NCI-H1436 treated with DMSO at 0.1 percent for 48 hours (cell line): ENCODE measurements at places on chromosomes 3 and 15.

DNA sequence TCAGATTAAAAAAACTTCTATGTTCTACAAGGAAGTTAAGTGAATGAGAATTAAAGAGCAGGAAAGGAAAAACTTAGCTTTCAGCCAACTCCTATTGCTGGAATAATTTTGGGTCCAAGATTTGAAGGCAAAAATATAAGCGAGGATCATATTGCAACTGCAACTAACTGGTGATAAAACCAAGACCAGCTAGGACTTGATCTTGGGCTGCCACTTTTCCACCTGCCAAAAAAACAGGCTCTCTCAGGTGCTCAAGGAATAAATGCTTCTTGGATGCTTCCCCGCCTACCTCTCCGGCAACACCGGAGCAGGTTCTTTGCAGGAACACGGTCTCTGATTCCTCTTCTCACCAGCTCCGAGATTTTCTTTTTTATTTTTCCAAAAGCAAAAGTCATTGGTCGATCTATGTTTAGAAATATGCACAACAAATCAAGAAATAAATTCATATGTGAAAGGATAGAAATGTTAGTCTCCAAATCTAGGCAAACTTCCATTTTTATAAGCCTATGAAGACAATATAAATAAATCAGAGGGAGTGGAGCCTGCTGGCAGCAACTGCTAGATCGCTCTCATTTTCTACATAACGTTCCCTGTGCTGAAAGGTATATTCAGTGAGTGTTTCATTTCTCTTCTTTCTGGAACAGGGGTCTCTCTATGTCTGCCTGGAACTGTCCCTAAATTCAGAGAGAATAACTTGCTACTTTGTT lies 241.9 kb downstream of the NTRK3 start:
- no peak for DNase-seq

- no peak for DNase-seq
These were observed 62.7 kb downstream of the SLMAP start for GRCh38 chr3:57818772-57819171.

GRCh38 chr3:40523781-40524180 lies 979 bp upstream of the ZNF621 start:
- no peak for DNase-seq

GRCh38 chr15:78838489-78838888 lies 27.2 kb upstream of the ADAMTS7 start:
- no peak for DNase-seq

DNA sequence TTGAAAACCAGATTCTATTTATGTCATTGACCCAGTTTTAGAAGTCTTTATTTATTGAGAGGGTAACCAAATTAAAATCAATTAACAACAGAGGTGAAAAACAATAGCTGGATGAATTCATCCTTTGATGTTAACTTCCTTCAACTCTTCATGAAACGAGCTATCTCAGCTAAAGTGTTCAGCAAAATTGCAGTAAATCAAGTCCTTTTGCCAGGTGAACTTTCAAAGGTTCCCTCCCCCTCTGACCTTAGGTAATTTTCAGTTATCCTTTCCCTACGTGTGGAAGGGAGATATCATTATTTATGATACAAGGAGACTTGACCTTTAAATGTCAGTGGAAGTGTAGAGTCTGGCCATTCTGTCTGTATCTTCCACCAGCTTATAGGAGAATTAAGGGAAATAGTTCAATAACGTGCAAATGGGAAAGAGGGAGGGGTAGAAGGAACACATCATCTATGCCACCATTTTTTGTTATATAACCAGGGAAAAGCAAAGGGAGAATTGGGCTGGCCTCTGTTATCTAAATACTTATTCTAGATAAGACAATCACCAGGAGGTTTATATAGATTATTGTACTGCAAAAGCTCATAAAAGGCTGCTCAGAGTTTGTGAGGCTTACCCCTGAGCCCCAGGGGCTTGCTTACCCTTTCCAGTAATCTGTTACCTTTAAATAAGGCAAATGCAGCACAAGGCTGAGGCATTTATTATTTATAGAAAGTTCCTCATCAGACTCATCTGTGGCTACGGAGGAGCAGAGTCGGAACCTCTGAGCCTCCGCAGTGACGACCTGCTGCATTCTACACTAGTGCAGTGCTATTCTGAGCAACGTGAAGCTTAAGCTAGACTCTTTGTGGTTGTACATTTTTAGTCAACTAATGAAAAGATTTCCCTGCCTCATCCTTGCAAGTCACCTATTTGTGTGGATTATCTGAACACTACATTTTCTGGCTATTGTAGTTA lies 97.7 kb upstream of the ZBED2 start:
- no peak for DNase-seq

- no peak for DNase-seq
These were observed 162.4 kb upstream of the TGFBR2 start for GRCh38 chr3:30443756-30444673.

DNA sequence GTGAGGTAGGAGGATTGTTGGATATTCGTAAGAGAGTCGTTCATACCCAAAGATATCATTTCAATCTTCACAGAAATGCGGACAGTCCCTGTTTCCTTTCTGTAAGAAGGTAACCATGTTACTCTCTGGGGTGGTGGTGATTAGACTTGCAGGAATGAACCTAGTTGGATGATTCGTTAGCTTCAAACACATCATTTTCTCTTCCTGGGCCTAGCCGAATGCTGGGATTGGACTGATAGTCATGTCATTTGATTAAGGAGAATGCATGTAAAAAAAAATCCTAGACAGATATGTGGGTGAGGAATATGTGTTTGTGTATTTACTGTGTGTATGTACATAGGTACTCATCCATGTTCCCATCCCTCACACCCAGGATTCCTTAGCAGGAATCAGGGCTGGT lies 12.4 kb downstream of the SLCO3A1 start:
- no peak for DNase-seq

DNA sequence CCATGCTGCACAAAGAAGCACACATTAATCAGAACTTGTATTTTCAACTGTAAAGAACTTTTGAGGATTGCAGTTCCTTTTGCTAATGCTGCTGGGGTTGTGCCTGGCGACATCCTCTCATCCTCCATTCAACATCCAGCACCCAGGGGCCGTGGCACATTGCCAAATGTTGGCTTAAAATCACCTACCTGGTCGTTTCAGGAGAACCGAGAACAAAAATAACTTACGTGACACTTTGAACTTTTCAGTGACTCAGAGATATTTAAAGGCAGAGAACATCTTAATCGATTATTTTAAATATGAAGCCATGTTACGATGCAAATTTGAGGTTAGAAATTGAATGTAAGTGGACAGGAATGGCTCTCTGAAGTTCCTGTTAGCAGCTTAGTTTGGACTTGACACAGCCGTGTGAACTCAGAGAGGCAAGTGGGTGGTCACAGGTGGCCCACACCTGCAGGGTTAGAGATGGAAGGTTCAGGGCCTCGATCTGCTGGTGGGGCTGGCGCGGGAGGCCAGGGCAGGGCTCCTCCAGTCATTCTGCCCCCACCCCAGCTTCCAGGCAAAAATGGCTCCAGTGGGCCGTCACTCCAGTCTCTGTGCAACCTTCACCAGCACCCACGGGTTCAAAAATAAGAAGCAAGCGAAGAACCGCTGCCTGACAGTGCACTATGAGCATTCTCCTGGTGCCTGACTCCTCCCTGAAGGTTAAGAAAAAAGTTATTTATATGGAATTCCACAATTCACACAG lies 12.2 kb downstream of the LRRK1 start:
- no peak for DNase-seq
